LoVo (cell line): ENCODE measurements at places on chromosomes 13 and 19.

- peak; percentile 75 for DNase-seq
Measured at GRCh38 chr13:52348983-52349780, 56.8 kb downstream of the THSD1 start.

GRCh38 chr19:9791552-9792205 lies 23.1 kb upstream of the ZNF846 start:
- peak; percentile 72 for DNase-seq

DNA sequence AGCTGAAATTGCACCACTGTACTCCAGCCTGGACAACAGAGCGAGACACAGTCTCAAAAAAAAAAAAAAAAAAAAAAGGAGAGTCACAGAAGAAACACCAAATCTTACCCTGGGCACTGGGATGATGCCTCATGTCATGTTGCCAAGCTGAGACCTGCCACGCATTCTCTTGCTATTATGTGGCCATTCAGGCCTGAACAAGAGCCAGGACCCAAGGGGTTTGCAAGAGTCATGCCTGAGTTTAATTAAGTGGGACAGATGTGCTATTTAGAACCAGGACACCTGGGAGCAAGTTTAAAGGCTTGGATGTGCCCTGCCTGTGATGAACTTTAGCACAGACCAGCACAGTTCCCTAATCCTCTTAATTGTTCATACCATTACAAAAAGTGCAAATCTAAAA lies 9.8 kb downstream of the PNMA8A start:
- no peak for DNase-seq

- DNase-seq = no peak
Measured at GRCh38 chr13:110200276-110200870, 106.6 kb downstream of the COL4A1 start.

DNA sequence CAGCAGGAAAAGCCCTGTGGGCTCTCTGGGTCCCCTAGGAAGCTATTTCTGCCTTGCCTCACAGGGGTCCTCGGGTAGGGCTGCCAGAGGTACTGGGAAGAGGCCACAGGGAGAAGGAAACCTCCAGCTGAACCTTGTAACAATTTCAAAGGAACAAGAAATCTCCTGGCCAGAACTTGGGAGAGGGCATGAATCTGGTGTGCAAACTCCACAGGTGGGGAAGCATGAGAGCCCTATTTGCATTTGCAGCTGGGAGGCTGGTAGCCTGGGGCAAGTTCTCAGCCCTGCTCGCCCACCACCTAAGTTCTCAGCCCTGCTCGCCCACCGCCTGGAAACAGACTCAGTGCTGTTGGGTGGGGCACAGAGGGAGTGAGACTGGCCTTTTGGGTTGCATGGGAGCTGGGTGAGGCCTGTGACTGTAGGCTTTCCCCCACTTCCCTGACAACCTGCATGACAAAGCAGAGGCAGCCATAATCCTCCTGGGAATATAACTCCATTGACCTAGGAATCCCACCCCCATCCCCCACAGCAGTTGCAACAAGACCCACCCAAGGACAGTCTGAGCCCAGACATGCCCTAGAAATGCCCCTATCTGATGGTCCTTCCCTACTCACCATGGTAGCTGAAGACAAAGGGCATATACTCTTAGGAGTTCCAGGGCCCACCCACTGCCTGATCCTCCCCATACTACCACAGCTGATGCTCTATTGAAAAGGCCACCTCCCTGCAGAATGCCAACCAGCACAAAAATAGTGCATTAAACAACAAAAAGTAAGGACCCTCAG lies 11.7 kb downstream of the UGGT2 start:
- no peak for DNase-seq

DNA sequence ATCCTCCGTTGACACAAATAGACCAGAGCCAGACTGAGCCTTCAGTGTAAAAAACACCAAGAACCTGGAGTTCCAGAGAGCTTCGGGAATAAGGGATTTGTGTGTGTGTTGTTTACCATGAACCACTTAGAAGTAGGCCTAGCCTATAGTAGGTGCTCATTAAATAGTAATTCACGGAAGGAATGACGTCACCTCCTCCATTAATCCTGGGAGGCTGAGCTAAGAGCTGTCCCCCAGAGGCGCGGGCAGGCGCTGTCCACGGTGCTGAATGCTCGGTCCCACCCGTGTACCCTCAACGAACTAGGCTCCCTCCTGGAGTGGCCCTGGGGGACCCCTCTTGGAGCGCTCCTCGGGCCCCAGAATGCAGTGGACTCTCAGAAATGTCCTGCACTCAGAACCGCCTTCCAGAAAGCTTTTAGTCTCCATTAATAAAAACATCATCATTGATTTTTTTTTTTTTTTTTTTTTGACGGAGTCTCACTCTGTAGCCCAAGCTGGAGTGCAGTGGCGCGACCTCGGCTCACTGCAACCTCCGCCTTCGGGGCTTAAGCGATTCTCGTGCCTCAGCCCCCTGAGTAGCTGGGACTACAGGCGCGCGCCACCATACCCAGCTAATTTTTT lies 6.5 kb downstream of the UNC13A start:
- DNase-seq = peak; percentile 12

- DNase-seq = no peak
Measured at GRCh38 chr13:85379433-85379832, 419.8 kb downstream of the SLITRK6 start.
